ENCODE measurements at places on chromosomes 12 and 14. TPM values are rescaled to one million over a fixed set of nuclear protein-coding genes. Genes with fewer than 3 reads are reported as not detected.

GRCh38 chr12:60148831-60149230 lies 553.0 kb downstream of the SLC16A7 start:
- DNase-seq: peak; percentile 36

- no peak for DNase-seq
Observed at GRCh38 chr14:90892970-90893369, 76.7 kb upstream of the TTC7B start.

- DNase-seq: peak; percentile 83
Observed at GRCh38 chr12:6765634-6766581, at the start of gene PTMS. PTMS (plus strand) TSS chr12:6766363; CDS start chr12:6766706, 343 bp downstream.

DNA sequence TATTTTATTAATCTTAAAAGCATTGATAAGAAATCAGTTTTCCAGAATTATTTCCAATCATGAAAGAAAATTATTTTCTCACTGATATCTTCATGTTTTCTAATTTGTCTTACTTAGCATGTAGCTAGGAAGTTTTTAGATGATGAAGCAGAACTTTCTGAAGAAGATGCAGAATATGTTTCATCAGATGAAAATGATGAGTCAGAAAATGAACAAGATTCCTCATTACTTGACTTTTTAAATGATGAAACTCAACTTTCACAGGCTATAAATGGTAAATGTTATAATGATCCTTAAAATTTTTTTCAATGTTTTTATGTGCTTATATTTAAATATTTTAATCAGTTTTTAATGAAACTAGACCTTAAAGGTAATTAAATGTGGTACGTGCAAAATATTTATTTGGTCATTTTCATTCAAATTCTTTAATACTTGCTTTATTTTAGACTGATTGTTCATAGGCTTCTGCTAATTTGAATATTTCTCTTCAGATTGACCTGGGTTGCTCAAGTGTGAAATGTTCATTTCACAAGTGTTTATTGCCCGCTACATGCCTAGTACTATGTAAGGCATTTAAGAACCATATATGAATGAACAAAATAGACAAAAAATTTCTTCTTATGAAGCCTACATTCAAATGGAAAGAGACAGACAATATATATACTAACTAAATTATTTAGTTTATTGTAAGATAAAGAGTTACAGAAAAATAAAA lies 49.5 kb downstream of the FANCM start:
- DNase-seq: no peak

- DNase-seq: peak; percentile 92
Observed at GRCh38 chr12:67732857-67733256, 84.3 kb downstream of the DYRK2 start.

DNA sequence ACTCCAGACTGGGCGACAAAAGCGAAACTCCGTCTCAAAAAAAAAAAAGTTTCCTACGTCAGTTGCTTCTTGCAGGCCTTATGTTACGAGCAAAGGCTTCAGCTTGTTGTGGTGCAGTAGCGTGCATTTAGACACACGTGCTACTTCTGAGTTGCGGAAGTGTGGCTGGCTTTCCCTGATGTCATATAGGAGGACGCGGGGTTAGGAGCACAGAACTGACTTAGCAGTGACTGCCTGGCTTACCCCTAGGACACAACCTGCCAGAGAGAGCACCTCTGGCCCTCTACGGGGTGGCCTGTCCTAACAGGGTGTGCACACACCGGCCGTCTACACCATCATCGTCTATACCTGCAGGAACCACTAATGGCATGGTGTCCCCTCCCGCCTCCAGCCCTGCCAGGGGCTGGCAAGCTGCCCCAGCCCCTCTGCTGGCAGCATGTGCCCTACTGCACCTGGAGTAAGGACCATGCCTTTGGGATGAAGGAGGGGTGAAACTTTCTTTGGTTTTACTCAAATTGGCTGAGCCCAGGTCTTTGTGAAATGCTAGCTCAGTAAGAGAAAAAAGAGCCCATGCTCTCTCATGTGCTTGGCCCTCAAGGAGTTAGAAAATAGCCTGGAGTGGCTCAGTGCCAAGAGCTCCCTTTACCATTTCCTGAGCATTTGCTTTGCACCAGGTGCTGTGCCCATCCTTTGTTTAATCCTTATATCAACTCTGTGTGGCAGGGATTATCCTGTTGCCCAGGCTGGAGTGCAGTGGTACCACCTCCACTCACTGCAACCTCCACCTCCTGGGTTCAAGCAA lies 1.7 kb upstream of the GPR68 start:
- no peak for DNase-seq

- peak; percentile 92 for DNase-seq
Observed at GRCh38 chr12:95336387-95337067, 118.9 kb downstream of the VEZT start.

DNA sequence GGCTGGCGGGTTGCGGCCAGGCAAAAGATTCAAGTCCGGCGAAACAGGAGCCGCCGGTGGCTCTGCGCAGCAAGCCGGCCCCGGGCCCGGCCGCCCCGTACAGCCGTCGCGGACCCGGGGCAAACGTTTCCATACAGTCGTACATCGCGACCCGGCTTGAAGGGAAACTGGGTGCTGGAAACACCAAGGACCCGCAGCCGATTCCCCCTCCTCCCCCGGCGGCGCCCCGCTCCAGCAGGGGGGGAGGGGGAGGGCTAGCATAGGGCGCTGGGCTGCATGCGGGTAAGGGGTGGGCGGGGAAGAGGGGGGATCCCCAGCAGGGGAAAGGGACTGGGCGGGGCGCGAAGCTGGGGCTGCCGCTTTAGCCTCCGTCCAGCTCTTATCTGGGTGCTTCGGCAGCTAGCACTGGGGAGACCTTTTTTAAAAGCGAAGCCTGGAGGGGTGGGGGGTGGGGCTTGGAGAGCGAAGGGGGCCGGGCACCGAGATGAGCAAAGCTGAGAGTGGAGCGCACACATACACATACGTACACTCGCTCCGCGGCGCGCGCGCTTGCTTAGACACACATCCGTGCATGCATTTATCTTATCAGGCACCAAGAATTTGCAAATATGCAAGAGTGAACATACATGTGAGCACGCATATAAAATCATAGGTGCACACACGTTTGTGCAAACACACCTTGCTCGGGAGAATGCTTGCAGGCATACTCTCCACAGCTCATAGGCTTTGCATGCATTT lies 11.9 kb downstream of the RARG start:
- peak; percentile 50 for DNase-seq

DNA sequence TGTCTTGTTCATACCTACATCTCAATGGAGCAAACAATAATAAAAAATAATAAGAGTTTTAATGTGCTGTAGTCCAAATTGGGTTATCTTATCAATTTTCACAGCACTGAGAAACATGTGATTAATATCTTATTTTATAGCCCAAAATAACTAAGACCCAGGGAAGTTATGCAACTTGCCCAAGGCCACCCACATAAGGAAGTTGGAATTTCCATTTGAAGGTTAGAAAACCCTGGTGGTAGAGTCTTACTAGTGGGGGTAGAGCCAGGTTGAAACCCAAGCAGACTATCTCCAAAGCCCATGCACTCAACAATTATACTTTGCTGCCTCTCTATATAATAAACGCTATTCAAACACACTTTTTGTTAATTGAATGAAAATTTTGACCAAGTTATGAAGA lies 270.0 kb upstream of the CAND1 start:
- no peak for DNase-seq

DNA sequence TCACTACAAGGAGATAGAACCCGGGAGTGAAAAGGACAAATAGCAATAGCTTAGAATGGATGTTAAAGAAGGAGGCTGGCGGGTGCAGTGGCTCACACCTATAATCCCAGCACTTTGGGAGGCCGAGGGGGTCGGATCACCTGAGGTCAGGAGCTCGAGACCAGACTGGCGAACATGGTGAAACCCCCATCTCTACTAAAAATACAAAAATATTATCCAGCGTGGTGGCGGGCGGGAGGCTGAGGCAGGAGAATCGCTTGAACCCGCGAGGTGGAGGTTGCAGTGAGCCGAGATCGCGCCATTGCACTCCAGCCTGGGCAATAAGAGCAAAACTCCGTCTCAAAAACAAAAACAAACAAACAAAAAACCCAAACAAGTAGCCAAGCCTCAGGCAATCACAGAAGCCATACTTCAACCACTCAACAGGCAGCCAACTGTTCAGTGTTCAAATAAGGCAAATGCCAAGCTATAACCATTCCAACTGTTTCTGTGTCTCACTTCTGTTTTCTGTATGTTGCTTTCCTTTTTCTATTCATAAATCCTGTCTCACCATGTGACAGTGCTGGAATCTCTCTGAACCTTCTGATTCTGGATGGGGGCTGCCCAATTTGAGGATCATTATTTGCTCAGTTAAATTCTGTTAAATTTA lies 3.9 kb upstream of the SPTLC2 start:
- DNase-seq: no peak

DNA sequence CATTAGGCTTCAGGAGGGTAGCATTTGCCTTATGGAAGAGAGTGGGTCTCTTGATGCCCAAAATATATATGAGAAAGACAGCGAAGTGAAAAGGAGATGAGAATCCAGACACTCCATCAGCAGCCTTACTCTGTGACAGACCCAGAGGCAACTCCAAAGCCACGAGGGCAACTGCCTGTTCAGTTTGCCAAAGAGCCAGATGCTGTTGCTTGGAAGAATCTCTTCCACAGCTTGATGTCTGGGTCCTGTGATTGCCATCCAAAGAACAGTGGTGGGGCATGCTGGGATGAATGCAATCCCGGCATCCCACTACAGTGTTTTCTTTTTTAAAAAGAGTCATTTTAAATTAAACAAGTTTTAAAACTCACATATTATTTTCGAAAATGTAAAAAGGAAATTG lies 10.9 kb upstream of the OTX2 start:
- no peak for DNase-seq

DNA sequence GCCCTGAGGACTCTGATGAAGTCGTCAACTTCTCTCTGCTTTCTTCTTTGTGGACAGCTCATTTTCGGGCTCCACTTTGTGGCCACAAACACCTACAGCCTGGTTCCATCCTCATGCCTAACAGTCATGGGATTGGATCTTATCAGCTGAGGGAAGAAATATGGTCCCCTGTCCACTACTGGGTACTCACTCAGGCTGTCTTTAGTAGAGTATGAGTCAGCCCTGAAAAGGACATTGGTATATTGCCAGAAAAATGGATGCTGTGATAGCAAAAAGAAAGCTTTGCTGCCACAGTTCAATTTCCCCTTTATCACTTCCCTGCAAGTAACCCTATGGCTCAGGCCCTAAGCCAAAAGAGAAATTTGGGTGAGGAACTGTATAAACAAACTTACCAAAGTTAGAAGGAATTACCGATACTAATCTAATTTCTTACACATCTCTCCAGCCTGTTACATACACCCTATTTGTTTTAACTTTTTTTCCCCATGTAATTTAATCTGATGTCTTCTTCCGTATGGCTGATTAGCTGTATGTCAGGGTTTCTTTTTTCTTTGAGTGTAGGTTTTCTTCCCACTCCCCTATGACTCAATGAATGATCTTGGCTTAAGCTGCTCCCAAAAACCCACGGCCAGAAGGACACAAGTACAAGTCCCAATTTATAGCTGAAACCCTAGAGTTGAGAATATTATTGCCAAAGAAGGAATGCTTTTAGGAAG lies 29.1 kb downstream of the MTHFD1 start:
- no peak for DNase-seq

GRCh38 chr12:106910202-106910601 lies 45.5 kb upstream of the TMEM263 start:
- no peak for DNase-seq

- DNase-seq: no peak
Observed at GRCh38 chr14:99724939-99725773, 41.1 kb downstream of the CYP46A1 start.

GRCh38 chr12:111108726-111109125 lies 188.3 kb upstream of the MYL2 start:
- DNase-seq: no peak

GRCh38 chr14:71905031-71905430 lies 27.2 kb upstream of the RGS6 start:
- no peak for DNase-seq

GRCh38 chr14:89262041-89262440 lies 155.0 kb downstream of the FOXN3 start:
- no peak for DNase-seq

GRCh38 chr12:76880519-76881023 lies 1.8 kb upstream of the CSRP2 start:
- DNase-seq: no peak

DNA sequence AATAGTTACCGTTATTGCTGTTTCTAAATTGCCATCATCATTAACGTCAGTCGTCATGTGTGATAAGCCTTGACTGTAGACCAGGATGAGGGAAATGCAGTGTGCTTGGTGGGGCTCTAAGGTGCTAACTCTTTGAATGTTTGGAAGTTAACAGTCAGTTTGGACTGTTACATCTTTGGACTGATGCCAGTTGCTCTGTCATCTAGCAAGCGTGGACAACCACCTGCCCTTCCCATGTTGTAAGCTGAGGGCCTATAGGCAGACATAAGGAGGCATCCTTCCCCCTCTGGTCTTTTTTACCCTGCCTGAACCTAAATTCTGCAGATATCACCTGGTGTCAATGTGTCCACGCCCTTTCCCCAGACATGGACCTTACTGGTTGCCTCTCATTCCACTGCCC lies 94.4 kb downstream of the PPP2R5C start:
- DNase-seq: no peak

GRCh38 chr14:63670692-63671091 lies 29.0 kb upstream of the WDR89 start:
- DNase-seq: no peak

DNA sequence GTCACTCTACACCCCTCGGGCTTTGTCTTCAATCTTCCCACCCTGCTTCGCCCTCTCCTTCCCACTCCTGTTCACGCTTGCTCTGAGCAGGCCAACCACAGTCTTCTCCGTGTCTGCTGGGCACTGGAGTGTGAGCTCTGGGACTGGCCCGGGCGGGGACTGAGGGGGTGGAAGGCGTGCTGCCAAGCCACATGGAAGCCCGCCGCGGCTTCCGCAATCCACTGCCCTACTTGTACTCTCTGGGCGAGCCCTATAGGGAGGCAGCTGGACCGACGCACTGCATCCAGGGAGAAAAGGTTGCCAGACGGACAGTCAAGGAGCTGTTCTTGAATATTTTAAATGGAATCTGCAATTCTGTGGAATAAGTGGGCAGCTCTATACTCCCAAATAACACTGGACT lies 24.8 kb downstream of the GOLGA3 start:
- DNase-seq: no peak

DNA sequence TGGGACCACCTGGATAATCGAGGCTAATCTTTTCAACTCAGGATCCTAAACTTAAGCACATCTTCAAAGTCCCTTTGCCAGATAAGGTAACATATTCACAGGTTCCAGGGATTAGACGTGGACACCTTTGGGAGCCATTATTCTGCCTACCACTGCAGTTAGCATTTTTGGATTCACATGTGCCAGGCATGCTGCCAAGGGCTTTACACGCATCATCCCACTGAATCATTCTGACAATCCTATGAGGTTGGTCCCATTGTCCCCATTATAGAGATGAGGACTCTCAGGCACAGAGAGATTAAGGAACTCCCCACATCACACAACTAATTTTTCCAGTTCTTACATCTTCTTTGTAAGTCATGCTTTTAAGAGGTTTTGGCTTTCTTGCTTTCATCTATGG lies 34.5 kb downstream of the RTN1 start:
- DNase-seq: no peak

KCNK13 gene
- total RNA-seq: not detected

OR4K2 gene
- not detected for total RNA-seq

SERPINA6 gene
- total RNA-seq: not detected

BRMS1L gene
- 26.3 TPM for total RNA-seq

LALBA gene
- total RNA-seq: not detected

TAS2R20 gene
- 0.68 TPM for total RNA-seq

DLK1 gene
- not detected for total RNA-seq

ANHX gene
- total RNA-seq: not detected

TAS2R43 gene
- 0.48 TPM for total RNA-seq

KRT5 gene
- 3.3 TPM for total RNA-seq

GPD1 gene
- 54.1 TPM for total RNA-seq

ARHGAP5 gene
- total RNA-seq: 54.6 TPM
